ENCODE measurements at places on chromosomes 13 and 19.

GRCh38 chr13:50127726-50128291 lies 112.6 kb downstream of the KCNRG start:
- no peak for DNase-seq

GRCh38 chr13:77548095-77548494 lies 12.6 kb downstream of the SCEL start:
- DNase-seq: no peak

GRCh38 chr13:30802953-30803478 lies 67.7 kb downstream of the ALOX5AP start:
- peak; percentile 9 for DNase-seq

- DNase-seq: no peak
These were observed 209.7 kb downstream of the RBM26 start for GRCh38 chr13:79196366-79196765.

GRCh38 chr13:44904967-44905366 lies 84.3 kb downstream of the NUFIP1 start:
- no peak for DNase-seq

GRCh38 chr19:39818626-39819097 lies 15.3 kb downstream of the DYRK1B start:
- DNase-seq: no peak

DNA sequence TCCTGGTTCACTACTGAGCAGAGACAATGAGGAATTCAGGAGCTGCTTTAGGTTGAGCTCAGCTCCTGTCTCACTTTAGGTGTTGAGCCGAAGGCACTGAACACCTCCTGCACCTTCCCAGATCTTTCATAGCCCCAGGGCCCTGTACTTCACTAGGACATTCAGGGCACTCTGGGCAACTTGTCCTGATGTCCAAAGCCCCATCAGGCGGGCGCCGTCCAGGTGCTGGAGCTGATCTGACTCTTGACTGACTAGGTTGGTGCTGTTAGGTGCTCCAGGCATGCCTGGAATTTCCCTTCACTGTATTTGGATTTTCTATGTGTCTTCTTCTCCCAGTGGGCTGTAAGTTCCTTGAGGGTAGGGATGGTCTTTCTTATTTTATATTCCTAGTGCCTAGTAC lies 48.4 kb upstream of the CNMD start:
- no peak for DNase-seq

GRCh38 chr13:68509734-68510621 lies 1279.8 kb upstream of the PCDH9 start:
- DNase-seq: no peak

- DNase-seq: no peak
These were observed 46.1 kb upstream of the RAP2A start for GRCh38 chr13:97387890-97388289.

DNA sequence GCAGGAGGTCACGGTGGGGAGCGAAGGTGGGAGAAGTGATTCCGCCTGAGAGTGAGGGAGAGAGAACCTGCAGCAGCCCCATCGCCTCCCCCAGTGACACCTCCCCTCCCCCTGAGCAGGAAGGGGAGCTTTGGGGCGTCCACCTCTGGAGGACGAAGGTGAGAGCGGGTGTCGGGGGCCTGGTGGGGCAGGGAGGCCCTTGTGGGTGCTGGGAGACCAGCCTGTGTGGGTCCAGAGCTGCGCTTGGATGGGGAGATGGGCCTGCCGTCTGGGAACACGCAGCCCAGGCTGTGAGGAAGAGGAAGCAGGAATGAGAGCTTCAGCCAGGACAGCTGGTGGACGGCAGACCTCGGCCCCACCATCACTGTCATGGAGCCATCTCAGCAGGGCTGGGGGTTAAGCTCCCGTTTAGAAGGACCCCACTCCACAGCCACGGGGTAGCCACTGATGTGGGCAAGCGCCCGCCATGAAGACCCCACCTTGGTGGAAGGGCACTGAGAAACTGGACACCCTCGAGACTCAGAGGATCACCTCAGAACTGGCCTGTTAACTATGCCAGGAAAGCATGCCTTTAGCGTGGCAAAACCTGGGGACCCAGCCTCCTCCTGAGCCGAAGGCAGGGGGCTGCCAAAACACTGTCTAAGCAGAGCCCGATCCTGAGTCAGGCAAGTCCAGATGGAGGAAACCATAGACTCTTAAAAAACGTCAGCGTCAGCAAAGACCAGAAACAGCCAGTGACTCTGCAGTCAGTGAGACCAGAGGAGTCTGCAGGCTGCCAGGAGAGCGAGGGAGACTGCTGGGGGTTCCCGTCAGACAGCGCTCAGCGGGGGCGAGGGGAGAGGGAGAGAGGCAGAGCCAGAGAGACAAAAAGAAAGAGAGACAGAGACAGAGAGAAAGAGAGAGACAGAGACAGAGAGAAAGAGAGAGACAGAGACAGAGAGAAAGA lies 6.4 kb upstream of the PROZ start:
- DNase-seq: no peak

GRCh38 chr13:40624383-40624782 lies 42.1 kb downstream of the FOXO1 start:
- DNase-seq: no peak

GRCh38 chr13:51557438-51557837 lies 26.8 kb upstream of the WDFY2 start:
- DNase-seq: no peak

DNA sequence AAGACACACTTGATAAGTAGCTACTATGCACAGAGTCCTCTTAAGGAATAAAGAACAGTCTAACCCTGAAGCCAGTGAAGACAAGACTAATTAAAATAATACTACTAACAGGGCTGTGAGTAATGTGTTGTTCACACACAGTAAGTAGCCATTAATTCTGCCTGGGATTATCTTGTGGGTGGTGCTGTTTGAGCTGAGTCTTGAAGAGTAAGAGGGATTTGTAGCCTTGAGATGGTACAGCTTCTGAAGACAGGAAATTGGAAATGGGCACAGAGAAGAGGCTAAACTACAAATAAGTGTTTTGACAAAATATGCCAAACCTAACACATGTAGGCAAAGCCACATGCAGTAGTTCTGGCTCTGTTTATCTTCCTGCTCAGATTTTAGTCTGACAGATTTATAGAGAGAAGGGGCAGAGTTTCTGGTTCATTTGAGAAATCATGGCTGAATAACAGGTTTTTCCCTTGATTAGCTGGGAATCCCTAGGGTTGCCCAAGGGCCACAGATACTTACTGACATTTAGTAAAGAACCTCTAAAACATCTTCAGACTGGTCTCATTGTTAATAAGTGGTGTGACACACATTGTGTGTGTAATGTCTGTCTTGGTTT lies 38.0 kb downstream of the ITGBL1 start:
- DNase-seq: no peak

GRCh38 chr19:33289261-33289660 lies 13.1 kb downstream of the CEBPA start:
- DNase-seq: no peak

- DNase-seq: no peak
These were observed 326.1 kb upstream of the TSHZ3 start for GRCh38 chr19:31675193-31675913.

DNA sequence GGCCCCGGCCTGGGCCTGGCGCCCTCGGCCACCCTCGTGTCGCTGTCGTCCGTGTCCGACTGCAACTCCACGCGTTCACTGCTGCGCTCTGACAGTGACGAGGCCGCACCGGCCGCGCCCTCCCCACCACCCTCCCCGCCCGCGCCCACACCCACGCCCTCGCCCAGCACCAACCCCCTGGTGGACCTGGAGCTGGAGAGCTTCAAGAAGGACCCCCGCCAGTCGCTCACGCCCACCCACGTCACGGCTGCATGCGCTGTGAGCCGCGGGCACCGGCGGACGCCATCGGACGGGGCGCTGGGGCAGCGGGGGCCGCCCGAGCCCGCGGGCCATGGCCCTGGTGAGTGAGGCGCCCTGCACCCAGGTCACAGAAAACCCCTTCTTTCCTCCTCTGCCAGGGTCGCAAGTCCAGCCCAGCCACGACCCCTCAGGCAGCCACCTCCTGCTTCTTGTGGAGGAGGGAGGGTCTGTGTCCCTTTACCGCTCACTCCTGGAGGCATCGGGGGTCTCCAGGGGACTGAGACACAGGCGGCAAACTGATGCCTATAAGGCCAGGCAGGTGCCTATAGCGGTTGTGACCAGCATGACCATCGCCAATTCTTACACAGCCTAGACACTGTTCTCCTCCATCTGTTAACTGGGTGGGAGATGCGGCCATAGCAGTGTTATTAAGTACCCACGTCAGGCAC lies 4.2 kb downstream of the TTC9B start:
- DNase-seq: no peak

DNA sequence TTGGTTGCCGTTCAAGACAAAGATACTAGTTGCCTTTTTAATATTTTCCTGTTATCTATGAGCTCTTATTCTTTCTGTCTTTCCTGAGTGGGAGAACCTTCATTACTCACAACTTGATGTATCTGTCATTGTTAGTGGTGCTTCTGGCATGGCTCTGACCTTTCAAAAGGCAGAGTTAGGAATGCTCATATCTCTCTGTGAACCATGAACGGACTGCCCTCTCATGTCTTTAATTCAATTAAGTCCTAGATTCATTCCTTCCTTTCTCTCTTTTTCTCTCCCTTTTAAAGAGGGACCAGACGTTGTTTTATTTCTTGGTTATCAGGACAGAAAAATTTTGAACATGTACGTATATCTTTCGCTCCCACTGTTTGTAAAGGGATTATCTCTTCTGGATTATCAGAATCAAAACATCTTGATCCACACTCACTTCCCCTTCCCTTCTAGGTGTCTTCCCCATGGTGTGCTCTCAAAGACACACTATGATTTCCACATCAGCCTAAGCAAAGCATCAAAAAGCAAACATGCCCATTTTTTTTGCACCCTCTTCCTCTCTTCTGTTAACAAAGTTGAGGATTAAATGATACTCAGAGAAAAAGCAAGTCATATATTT lies 90.3 kb downstream of the LRCH1 start:
- DNase-seq: no peak

- DNase-seq: no peak
These were observed 65.4 kb downstream of the TUBGCP3 start for GRCh38 chr13:112522578-112522977.

- DNase-seq: no peak
These were observed 49.4 kb upstream of the INTS6 start for GRCh38 chr13:51502153-51502651.

DNA sequence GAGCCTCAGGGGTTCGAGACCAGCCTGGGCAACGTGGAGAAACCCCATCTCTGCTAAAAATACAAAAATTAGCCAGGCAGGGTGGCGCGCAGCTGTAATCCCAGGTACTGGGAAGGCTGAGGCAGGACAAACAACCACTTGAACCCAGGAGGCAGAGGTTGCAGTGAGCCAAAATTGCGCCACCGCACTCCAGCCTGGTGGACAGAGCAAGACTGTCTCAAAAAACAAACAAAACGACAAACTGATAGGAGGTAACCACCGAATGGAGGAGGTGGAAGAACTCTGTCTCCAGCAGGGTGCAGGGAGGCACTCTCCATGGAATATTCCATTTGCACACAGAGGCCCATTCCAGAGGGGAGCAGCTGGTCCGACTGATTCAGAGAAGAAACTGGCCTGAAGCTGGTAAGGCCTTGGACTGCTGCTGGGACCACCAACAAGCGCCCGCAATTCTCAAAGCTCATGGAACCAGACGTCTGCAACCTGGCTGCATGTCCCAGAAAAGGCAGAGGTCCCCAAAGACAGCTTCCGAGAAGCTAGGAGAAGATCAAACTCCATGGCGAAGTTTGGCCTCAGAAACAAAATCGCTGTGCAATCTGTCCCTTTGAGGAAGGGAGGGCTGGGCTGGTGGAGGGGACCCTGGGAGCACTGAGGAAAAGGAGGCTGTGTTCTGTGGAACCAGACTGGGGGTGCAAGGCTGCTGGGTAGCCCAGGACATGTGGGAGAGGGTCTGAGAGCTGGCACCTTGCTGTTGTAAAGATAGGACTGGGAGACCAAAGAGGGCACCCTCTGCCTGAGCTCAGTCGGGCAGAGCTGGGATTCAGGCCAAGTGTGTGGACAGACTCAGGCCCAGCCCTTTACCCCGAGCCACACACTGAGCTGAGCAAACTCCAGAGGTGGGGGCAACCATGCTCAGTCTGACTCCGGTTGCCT lies 35.2 kb downstream of the SLC25A42 start:
- no peak for DNase-seq

Data from esophagus squamous epithelium (tissue), 5 donors.